LHCN-M2 (cell line): ENCODE measurements at places on chromosomes 2 and 18. TPM values are rescaled to one million over a fixed set of nuclear protein-coding genes. Genes with fewer than 3 reads are reported as not detected.

The SMCHD1 gene
- total RNA-seq: 39.7 and 48.0 TPM in 2 replicates

The CDH20 gene
- not detected in 2 replicates for total RNA-seq

The ERICH2 gene
- not detected in 2 replicates for total RNA-seq

The RAPH1 gene
- 43.1 and 66.0 TPM in 2 replicates for total RNA-seq

The TUBB8B gene
- not detected in 2 replicates for total RNA-seq

The OTOS gene
- not detected in 2 replicates for total RNA-seq

- DNase-seq: no peak
These were observed 1.4 kb downstream of the DNAJC10 start for GRCh38 chr2:182717416-182717815.

GRCh38 chr2:207103132-207103531, 62.6 kb downstream of the KLF7 start:
- DNase-seq: no peak

DNA sequence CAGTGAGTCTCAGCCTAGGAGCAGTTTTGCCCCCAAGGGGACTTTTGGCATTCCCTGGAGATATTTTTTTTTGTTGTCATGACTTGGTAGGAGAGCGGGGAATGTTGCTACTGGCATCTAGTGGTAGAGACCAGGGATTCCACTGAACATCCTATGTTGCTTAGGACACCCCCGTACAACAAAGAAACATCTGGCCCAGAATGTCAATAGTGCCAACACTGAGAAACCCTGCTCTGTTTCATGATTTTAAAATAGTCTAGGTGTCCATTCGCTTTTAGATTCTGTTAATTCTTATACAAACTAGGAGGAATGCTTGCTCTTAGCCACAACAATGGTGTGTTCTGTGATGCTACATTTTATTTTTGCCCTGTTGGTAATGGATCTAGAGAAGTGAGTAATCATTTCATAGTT, 225.8 kb upstream of the SIX3 start:
- DNase-seq: peak; percentile 82

DNA sequence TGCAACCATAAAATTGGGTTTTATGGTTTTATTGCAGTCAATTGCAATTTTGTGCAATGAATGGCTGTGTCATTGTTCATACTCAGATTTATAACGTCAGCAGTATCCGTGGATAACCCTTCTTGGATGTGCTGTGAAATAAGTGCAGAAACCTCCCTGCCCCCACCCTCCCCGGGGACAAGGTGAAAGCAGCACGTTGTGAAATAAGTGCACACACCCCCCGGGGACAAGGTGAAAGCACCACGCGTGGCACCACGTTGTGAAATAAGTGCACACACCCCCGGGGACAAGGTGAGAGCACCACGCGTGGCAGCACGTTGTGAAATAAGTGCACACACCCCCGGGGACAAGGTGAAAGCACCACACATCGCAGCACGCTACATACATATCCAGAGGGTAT, 93.6 kb upstream of the NFATC1 start:
- DNase-seq: no peak

DNA sequence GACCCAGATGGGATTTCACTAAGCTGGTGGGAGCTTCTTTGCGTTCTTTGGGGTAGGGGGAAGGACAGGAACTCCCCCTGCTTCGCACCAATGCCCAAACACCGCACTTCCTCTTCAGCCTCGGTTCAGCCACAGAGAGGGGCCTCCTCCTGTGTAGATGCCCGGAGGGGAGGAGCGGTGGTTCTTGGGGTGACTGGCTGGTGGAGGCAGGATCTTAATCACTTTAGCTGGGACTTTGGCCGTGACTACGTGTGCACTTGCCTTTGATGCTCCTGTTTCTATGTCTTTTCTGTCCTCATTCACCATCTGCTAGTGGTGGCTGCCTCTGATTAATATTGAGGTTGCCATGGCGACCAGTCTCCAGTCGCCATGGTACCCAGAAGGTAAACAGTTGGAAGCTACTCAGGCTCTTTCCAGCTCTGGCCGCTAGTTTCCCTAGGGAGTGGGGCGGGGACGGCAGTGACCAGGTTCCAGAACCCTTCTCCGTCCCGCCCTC, 1.9 kb downstream of the CNGA3 start:
- DNase-seq: peak; percentile 38

DNA sequence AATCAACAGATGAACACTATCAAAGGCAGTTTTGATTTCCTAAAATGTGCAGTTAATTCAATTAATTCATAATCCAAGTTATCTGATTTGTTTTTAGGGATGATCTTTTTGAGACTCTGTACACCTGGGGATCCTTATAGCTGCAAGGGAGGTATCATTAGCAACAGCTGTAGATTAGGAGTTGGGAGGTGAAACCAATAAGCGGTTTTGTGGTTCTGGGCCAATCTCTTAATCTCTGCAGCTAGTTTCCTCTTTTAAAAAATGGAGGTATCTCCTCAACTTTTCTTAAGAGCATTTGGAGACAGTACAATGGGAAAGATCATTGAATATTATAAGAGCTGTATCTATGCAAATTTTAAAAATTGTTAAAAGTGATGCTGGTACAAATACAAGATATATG, 126.0 kb downstream of the MC4R start:
- no peak for DNase-seq

GRCh38 chr2:174066871-174067270, 101.7 kb upstream of the SP3 start:
- no peak for DNase-seq

DNA sequence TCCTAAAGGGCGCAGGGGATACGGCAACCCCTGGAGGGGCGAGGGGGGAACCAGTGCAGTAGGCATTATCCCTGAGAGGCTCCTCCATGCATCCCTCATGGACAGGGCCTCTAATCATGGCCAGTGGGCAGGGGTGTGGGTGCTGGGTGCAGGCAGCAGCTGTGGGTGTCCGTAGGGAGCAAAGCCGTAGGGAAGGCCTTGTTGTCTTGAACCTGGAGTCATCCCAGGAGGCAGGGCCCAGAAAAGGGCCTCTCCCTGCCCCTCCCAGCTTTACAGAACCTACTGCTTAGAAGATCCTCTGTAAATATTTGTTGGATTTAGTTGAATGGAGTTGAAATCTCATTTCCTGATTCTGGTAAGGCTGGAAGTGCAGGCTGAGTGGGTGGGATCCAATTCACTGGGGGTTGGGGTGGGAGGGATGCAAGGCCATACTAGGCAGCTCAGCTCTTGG, 207.0 kb upstream of the HAAO start:
- no peak for DNase-seq

DNA sequence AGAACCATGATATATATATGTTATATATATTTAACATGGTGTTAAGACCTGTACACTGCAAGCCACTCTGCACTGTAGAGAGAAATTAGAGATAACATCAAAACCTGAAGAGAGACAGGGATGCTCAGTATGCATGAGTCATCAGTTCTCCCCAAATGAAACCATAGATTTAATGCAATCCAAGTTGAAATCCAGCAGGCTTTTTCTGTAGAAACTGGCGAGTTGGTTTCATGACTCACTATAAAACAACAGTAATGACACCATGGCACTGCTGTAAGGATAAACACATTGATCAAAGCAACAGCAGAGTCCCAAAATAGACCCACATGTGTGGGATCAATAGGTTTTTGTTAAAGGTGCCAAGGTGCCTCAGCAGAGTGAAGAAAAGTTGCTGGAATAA, 65.8 kb downstream of the RTP5 start:
- peak; percentile 76 for DNase-seq

DNA sequence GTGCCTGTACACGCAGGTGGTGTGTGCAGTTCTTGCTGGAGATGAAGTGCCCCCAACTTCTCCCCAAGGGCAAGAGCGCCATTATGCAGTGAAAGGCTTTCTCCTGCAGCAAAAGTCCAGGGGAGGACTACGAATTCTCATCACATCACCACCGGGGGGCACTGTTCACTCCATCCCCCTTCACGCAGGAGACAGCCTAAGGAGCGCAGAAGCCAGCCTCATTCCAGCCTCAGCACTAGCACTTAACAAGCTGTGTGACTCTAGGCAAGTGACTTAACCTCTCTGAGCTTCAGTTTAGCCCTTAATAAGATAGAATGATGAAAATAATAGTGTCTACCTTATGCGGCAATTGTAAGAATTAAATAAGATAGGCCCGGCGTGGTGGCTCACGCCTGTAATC, 32.3 kb downstream of the DNMT3A start:
- DNase-seq: peak; percentile 53

GRCh38 chr2:133287709-133288108, 280.6 kb downstream of the NCKAP5 start:
- DNase-seq: peak; percentile 82

- peak; percentile 62 for DNase-seq
These were observed 429.4 kb downstream of the ARHGAP15 start for GRCh38 chr2:143558665-143559064.

GRCh38 chr2:40033781-40034180, 254.7 kb upstream of the THUMPD2 start:
- DNase-seq: peak; percentile 86

DNA sequence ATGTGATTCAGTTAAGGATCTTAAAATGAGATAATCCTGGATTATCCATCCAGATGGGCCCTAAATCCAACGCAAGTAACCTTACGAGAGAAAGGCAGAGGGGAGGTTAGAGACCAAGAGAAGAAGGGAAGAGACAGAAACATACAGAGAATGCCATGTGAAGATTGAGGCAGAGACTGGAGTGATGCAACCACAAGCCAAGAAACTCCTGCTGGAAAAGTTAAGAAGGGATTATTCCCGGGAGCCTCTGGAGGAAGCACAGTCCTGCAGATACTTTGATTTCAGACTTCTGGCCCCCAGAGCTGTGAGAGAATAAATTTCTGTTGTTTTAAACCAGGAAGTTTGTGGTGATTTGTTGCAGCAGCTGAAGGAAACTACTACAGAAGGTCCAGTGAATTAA, 992.7 kb downstream of the BCL11A start:
- no peak for DNase-seq

DNA sequence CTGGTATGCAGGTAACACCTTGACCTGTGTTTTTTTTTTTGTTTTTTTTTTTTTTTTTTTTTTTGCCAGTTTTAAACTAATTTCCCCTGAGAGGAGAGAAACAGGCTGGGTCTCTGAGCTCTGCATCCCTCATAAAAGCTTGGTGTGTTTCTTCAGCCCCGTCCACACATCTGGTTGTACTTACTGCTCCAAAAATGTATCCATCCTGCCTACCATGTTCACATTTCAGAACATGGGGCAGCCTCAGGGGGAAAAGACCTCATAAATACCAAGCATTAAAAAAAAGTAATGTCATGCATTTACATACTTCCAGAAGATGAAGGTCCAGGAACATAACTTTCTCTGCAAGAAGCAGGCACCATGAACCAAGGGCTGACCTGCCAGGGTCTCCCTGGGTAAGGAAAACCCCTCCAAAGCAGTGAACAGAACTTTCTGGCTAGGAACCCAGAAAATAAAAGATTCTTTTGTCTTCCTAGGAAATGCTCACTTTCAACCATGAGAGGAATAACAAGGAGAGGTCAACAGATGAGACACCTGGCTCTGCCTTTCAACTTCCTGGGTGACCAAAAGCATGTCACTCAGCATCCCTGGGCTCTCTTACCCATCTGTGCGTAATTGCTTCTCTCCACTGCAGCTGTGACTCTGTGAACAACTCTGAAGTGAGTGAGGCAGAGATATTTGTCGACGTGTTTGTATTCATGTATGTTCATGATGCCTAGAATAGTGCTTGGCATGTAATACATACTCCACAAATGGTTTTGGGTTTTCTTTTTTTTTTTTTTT, 118.6 kb downstream of the MCFD2 start:
- DNase-seq: peak; percentile 53

GRCh38 chr18:80033181-80034067, 810 bp upstream of the RBFA start:
- peak; percentile 26 for DNase-seq

DNA sequence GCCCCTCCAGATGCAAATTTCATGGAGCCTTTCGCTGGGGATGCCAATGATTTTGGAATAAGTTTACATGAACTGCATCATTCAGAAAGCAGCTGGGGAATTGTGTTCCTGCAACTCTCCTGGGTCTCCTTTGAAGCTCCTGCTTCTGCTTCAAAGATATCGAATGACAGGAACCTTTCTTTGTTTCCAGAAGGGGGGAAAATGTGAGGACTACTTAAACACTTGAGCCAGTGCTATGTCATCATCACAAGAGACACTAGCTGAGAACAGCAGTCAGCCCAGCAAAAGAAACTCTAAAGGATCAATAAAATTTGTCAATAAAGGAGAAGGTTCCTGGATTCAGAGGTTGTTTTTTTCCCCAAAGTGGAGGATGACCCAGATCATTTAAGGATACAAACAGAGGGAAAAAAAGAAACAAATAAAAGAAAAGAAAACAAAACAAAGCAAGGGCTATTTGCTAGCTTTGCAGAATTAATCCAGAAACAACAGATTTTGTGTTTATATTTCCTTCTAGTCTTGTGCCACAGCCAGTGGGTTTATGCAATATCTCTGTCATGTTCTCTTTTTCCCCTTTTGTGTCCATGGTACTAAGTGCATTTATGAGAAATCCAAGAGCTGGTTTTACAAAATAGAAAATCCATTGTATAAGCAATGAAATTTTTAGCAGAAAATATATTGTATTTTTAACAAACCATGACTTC, 463.7 kb downstream of the CDH2 start:
- DNase-seq: peak; percentile 57

- no peak for DNase-seq
These were observed 115.4 kb upstream of the STK17B start for GRCh38 chr2:196286821-196287220.

DNA sequence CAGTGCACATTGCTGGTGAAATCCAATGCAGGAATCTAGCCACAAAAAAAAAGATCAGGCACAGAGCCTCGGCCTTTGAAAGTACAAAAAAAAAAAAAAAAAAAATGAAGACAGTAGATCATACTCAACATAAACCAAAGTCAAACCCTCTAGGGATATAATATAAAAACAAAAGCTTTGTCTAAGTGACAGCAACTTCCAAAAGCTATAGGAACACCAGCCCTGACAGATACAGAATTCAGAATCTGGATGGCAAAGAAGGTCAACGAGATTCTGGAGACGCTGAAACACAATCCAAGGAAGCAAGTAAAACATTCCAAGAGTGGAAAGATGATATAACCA, 54.0 kb upstream of the SCN1A start:
- no peak for DNase-seq

DNA sequence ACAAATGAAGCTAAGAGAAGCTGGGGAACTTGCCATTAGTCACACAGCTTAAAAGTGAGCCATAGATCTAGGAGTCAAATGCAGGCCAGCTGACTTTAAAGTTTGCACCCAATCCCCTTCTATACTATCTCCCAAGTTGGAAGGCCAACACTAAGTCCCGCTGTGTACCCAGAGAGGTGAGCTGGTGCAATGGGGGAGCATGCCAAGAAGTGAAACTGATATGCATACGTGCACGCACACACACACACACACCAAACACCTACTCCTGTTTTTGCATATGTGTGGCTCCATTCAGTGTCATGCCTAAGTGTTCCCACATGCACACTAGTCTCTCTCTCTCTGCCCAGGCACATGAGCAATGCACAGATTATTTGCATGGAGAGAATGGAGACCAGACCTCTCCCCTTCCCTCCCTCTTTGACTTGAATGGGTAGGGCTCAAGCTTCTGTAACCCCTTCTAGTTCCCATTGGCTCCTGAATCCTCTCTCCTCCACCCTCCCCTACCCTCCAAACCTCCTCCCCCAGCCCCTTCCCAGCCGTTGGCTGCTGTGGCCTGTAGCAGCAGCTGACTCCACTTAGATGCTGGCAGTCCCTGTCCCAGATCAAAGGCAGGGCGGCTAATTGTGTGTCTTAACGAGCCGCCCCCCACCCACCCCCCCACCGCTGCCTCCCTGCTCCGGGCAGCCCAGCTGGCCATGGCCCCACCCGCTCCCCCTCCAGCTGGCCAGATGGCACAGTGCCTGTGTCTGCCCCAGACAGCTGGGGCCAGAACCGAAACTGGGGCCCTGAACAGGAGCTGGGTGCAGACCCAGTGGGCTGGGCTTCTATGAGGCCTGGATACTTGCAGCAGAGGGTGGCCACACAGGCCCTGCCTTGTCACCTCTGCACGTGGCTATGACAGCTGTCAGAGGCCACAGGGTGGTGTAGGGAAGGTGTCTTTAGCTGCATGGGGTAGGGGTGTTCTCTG, 5.6 kb downstream of the WNT10A start:
- DNase-seq: peak; percentile 11
